Vein endothelial cell (primary cell): ENCODE measurements at places on chromosomes 4 and X. TPM values are rescaled to one million over a fixed set of nuclear protein-coding genes. Genes with fewer than 3 reads are reported as not detected.

The AADAT gene
- 0.86 and 1.6 TPM in 2 replicates for total RNA-seq

The PORCN gene
- 8.7 and 12.1 TPM in 2 replicates for total RNA-seq

The SMPX gene
- not detected in 2 replicates for total RNA-seq

The CSAG1 gene
- not detected in 2 replicates for total RNA-seq

The RPS6KA6 gene
- 0.65 and 1.1 TPM in 2 replicates for total RNA-seq

The SSX3 gene
- total RNA-seq = not detected in 2 replicates

The GPR119 gene
- total RNA-seq = not detected in 2 replicates

The SPIN2A gene
- total RNA-seq = 0.29 and 0.33 TPM in 2 replicates

The ATOH1 gene
- total RNA-seq = not detected in 2 replicates

The KLF8 gene
- total RNA-seq = 0.65 and 1.4 TPM in 2 replicates

The TECRL gene
- not detected in 2 replicates for total RNA-seq

The GRID2 gene
- total RNA-seq = not detected in 2 replicates

The PRSS12 gene
- 3.3 and 7.3 TPM in 2 replicates for total RNA-seq

The STAP1 gene
- not detected in 2 replicates for total RNA-seq

The WAS gene
- 0.33 TPM in 1 of 2 replicates, not detected in the other for total RNA-seq

The CENPVL3 gene
- not detected in 2 replicates for total RNA-seq

The PRR32 gene
- not detected in 2 replicates for total RNA-seq

The FAM184B gene
- total RNA-seq = not detected in 2 replicates

The ZCCHC12 gene
- total RNA-seq = 0.33 TPM in 1 of 2 replicates, not detected in the other

The STATH gene
- total RNA-seq = not detected in 2 replicates

The CLIC2 gene
- 10.8 and 16.8 TPM in 2 replicates for total RNA-seq

The MAB21L2 gene
- 0.33 and 0.48 TPM in 2 replicates for total RNA-seq

The ATP8A1 gene
- total RNA-seq = 4.6 and 15.0 TPM in 2 replicates

The SMAD1 gene
- 140 and 243 TPM in 2 replicates for total RNA-seq

The ZNF185 gene
- total RNA-seq = 0.65 and 25.3 TPM in 2 replicates

The ACE2 gene
- not detected in 2 replicates for total RNA-seq

The SLC16A2 gene
- 2.0 and 2.1 TPM in 2 replicates for total RNA-seq

The HMX1 gene
- total RNA-seq = not detected in 2 replicates

The MAGEC3 gene
- not detected in 2 replicates for total RNA-seq

The CLCN4 gene
- total RNA-seq = 14.0 and 15.3 TPM in 2 replicates

The TAPT1 gene
- total RNA-seq = 11.1 and 12.3 TPM in 2 replicates

The ODAM gene
- total RNA-seq = not detected in 2 replicates

The L1CAM gene
- total RNA-seq = under 0.01 and 0.19 TPM in 2 replicates

The ANXA3 gene
- 84.9 and 191 TPM in 2 replicates for total RNA-seq

The NOCT gene
- total RNA-seq = 28.6 and 42.5 TPM in 2 replicates

The COX7B2 gene
- not detected in 2 replicates for total RNA-seq

The SLC2A9 gene
- 0.38 and 1.3 TPM in 2 replicates for total RNA-seq

The SLC4A4 gene
- total RNA-seq = under 0.01 and 0.19 TPM in 2 replicates

The S100G gene
- total RNA-seq = not detected in 2 replicates

The HPRT1 gene
- 7.5 and 8.1 TPM in 2 replicates for total RNA-seq

The MTMR8 gene
- total RNA-seq = 0.65 and 0.86 TPM in 2 replicates

The NPNT gene
- 0.10 TPM in 1 of 2 replicates, not detected in the other for total RNA-seq

The SFRP2 gene
- total RNA-seq = not detected in 2 replicates

The WDR1 gene
- total RNA-seq = 478 and 493 TPM in 2 replicates

The GPC3 gene
- not detected in 2 replicates for total RNA-seq

The DBET gene
- not detected in 2 replicates for total RNA-seq
